ENCODE measurements at places on chromosomes 12 and 14.

DNA sequence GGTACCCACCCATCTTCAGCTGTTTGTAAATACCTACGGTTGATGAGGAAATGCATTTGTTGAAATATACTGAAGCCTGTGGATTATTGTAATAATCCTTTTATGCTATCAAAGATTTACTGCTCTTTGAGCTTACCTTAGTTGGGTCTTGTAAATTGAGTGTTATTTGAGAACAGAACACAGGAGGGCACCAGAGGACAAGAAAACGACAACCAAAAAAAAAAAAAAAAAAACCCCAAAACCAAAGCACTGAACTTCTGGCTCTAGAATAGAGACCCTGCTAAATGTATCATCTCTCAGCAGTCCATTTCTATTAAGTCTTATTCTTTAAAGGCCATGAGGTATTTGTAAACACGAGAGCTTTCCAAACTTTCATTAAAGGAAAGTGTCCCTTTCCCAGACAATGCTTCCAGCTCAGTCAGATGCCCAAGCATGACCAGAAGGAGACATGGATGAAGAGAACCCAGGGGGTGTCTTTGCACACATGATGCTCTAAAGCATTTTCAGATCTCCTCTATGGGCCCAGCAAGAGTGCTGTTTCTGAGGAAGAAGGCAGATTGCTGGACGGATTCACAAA lies 763.9 kb downstream of the NRXN3 start:
- DNase-seq = no peak

DNA sequence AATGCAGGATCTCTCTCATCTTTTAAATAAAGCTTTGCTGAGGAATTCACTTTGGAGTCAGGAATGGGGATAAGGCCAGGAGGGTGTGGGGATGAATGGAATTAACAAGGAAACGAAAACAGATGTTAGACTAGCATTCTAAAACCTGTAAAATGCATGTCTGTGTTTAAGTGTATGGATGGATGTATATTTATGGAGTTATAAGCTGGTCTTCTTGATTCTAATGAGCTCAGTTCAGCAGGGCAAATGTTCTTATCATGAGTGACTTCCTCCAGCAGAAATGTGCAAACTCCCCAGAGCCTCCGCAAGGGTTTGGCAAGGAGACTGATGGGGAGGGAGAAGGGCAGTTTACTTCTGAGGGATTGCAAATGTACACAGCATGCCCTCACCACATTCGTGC lies 149.1 kb downstream of the NTF3 start:
- no peak for DNase-seq

DNA sequence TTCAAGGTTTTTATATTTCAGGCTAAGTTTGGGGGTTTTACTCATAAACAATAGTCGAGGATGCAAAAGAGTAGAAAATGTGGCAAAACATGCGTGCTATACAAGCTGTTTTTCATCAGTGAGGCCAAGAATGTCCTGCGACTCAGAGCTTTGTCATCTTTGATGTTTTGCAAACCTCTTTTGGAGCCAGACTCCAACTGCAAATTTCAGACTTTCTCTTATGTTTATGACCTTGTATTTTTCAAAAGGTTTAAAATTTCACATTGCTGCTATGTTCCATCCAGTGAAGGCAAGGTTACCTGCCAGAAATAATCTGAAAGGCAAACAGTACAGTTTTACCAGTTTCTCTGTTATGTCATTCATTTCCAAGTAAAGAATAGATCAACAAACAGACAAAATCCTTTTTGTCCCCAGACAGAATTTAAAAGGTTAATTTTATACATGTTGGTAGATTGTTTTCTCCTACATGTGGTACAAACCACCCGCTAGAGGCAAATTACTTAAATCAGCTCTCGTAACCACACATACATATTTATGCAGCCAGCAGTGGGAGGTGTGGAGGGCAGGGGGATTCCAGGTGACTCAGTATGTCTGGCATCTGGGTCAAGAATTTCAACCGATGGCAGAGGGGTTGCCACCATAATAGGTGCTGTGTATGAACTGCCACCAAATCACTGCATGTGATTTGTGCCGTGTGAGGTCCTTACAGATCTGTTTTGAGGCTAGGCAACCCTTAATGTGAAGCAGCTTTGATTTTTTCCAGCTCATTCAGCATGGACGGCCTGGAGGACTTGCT lies 119.8 kb upstream of the CPM start:
- DNase-seq = no peak

GRCh38 chr12:118326991-118327390 lies 45.7 kb downstream of the TAOK3 start:
- no peak for DNase-seq

GRCh38 chr14:75417674-75418073 lies 10.1 kb upstream of the JDP2 start:
- DNase-seq = no peak

DNA sequence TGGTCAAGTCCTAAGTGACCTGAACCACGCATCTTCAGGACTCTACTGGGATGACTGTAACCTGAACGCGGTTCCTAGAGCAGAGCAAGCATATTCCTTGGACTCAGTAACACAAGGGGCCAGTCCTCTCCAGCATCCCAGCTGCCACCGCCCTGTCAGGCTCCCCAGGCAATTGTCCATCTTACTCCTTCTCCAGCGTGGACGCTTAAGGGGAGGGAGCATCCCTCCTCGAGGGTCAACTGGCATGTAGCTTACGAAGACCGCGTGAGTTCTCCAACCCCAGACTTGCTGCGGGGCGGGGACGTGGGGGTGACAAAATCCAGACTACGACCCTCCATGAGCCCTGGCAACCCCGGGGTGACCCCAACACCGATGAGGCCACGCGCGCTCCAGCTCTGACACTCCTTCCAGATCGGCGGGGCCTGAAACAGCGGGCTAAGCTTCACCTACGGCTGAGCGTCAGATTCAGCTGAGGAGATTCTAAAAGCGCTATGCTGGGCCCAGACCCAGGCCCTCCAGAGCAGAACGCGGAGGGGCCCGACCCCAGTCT lies 846 bp upstream of the MTHFD1 start:
- peak; percentile 82 for DNase-seq

- no peak for DNase-seq
Observed at GRCh38 chr12:28909291-28909690, 239.8 kb upstream of the FAR2 start.

- DNase-seq = no peak
Observed at GRCh38 chr14:100680439-100681051, 46.1 kb upstream of the DLK1 start.

- DNase-seq = no peak
Observed at GRCh38 chr12:18074001-18074400, 16.0 kb downstream of the RERGL start.
